ENCODE measurements at places on chromosomes 7 and 10.
A peak's percentile ranks its signal among the peaks of the same experiment; 100 is the strongest.

DNA sequence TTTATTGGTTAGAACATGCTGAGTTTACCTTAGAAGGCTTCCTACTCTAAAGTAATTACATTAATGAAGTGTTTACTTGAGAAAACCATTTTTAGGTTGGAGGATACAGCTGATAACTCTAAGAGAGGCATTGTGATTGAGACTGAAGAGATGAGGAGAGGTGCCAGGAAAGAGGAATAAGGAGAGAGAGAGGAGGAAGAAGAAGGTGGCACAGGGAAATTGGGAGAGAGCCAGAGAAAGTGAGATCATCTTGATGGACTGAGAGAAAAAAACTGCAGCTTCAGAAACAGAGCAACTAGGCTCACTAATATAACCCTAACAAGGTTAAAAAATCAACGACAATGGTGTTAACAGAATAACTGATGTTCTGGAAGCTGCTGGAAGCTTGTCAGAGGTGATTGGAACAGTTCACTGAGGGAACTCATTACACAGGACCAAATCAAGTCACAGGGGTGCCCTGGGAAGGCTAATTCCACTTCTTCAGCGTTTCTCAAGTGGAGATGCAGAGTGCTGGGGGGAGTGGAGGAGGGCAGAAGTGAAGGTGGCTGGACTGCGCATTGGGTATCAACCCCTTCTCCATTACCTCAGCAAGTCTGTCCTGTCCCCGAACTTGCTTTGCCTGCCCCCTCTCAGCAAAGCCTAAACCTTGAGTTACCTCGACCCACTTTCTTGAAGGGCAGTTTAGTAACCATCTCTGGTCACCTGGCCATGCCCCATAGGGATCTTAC, 6.9 kb upstream of the SORBS1 start:
- no peak for DNase-seq

GRCh38 chr10:77027141-77027540, 610.5 kb downstream of the KCNMA1 start:
- DNase-seq: no peak

DNA sequence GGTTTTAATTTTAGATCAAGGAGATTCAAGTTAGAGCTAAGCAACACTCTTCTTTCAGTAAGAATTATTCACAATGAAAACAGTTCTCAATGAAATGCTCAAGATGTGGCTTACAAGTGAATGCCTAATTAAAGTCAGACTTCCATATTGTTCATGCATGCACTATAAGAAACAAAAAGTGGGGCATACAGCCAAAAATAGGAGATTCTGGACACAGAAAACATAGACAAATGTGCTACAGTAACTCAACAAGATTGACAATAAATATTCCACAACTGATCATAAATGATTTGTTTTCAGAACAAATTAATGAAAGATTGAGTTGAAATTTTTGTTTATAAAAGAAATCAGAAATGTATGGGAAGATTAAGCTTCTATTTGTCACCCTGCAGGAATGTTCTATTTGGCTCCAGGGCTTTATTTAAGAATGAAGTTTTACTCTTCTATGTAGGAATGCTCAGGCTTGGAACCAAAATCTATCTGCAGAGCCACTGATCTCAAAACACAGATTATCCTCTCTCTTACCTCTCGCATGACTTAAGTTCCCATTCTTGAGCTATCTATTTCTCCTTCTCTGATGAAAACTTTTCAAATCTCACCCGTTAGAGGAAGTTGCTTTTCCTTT, 89.0 kb upstream of the PIP4K2A start:
- no peak for DNase-seq

- no peak for DNase-seq
Observed at GRCh38 chr10:96292971-96293920, 11.0 kb upstream of the DNTT start.

DNA sequence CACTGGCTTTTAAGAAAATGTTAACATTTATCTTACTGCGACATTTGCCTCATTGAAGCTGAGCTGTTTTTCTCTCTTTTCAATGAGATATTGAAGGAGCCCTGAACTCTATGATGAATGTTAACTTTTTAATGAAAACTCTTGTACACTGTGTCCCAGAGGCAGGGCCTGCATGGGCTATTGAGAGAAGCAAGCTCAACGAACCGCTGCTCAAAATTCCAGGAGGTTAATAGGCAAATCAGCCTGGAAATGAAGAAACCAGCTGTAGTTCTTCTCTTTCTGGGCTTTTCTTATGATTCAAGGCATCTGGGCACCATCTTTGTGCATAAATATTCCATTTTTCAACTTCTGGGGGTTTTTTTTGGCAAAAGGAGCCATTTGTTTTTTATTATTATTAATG, 168.4 kb upstream of the NPVF start:
- DNase-seq: no peak

DNA sequence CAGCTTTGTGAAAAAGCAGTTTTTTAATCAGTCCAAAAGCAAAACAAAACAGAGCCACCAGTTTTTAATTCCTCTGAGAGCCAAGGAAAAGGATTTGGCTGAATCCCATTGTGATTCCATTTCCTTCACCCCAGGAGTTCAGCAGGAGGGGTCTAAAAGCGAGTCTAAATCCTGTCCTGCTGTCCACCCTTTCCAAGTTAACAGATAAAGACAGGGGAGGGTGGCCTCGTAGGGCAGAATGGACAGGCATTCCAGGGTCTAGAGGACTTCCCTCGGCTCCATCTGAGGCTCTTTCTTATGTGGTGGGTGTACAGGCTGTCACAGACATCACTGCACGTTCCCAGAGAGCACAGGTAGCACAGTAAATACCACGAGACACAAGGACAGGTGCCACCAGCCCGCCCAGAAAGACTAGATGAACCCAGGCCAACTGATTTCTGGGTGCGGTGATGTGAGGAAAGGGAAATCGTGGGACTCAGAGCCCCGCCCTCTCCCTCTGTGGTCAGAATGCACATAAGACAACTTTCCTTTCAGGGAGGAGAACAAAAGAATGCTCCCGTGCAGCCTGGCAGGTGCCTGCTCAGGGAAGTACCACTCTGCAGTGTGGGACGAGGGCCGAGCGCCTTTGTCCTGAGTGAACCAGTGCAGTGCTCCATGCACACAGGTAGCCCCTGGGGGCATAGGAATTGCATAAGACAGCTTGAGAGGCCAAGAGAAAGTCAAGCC, 119.7 kb downstream of the ABLIM1 start:
- DNase-seq: peak; percentile 18

DNA sequence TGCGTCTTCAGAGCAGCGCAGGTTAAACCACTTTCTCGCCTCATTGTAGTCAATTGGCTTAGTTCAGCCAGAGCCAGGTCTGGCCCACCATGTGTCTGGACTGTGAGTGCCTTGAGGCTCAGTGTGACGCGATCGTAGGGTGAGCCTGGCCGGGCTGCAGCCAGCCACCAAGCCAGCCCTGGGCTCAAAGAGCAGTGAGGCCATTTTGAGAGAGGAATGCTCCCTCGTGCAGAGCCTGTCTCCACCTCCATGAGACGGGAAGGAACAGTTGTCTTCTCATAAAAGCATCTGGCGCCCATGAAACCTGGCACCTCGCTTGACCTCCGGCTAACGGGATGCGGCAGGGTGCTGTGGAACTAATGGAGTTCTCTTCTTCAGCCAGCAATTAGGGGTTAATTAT, 34.5 kb downstream of the LHPP start:
- DNase-seq: no peak

GRCh38 chr7:28560767-28561166, 148.4 kb downstream of the CREB5 start:
- DNase-seq: no peak

DNA sequence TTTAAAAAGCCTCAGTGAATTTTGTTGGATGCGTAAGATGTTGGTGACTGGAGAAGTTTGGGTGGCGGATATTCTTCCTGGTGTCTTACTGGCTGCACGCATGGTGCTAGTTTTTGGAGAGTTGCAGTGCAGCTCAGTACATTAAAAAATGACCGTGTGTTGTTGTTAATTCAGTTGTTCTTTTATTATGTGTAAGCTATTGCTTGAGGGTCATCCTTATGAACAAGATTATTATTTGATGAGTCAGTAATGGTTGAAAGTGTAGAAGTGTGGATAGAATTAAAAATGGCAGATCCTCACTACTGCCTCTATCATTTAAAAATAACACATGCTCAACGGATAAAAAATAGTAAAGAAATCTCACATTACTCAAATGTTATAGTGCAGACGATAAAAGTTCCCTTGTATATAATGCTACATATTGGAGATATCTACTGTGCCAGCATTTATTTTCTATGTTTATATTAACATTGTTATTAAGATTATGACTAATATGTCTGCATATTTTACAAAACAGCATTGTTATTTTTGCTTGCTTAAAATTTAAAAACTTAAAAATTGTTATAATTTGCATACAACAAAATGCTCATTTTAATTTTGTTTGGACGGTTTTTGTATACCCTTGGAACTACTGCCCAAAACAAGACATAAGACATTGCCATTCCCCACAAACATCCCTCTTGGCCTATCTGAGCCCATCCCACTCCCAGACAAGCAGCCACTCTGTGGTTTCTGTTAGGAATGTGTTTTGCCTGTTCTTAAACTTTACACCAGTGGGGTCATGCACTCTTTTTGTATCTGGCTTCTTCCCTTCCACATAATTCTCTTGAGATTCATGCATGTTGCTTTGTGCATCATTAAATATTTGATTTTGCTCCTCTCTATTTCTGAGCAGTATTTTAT, 142.0 kb downstream of the DOCK1 start:
- no peak for DNase-seq

DNA sequence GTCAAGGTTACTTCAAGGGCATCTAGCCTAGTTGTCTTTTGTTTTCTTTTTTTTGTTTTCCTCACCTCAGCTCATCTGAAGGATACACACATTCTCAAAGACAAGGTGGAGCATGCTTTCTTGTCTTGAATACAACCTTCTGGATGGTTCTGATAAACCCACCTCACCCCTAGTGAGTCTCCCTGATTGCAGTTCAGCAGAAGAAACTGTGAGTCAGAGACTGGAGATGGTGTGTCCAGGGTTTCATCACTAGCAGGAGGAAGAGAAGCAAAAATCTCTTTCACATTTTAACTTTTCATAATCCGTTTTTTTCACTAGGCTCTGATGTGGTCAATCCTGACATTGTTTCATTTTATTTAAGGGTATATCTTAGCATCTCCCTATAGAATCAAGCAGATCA, 143.0 kb upstream of the NRBF2 start:
- no peak for DNase-seq

GRCh38 chr7:114269714-114270113, 144.9 kb upstream of the FOXP2 start:
- DNase-seq: no peak

DNA sequence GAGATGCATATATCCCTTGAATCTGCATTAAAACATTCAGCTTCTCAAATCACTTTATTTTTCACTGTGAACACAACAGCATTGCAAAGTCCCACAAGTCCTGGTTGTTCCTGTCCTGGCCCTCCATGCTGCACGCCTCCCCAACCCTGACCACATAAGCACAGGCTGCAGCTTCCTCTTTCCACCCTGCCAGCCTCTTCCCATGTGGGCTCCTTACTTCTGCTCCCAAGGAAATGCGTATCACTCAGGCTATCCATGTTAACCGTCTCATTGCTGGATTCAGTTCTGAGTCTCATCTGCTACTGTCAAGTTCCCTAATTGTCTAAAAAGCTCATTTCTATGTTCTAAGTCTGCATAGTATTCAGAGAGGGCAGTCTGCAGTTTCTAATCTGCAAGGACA, 89.7 kb upstream of the ZPBP start:
- DNase-seq: no peak

DNA sequence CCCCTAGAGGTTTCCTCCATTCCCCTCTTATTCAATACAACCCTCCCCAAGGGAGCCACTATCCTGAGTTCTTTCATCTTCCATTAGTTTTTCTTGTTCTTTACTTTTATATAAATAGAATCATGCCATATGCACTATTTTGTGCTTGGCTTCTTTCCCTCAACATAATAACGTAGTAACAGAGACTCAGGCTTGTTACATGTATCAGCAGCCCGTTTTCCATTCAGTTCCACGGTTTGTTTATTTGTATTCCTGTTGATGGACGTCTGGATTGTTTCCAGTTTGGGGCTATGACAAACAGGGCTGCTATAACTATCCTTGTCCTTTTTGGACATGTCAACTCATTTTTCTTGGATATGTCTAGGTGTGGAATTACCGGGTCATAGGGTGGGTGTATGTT, 264.4 kb upstream of the MKI67 start:
- DNase-seq: no peak

DNA sequence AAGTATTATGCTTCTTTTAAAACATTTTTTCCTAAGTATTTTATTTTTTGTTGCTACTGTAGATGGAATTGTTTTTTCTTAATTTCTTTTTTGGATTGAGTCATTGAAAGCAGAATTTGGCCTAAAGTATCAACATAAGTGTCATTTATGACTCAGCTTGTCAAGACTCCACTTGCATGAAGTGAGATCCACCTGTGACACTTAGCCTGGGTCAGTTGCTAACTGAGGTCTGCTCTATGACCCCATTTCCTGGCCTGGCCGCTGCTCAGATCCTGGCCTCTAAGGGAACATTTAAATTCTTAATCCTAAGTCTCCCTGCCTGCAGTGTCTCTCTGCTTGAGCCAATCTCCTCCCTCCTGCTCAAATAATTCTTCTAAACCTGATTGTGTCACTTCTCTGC, 35.5 kb downstream of the TMEM270 start:
- no peak for DNase-seq

- no peak for DNase-seq
Observed at GRCh38 chr10:4243651-4244050, 458.6 kb upstream of the KLF6 start.

- DNase-seq: no peak
Observed at GRCh38 chr7:134941952-134942351, 44.4 kb upstream of the AGBL3 start.
